Inflammatory macrophage treated with lipopolysaccharide for 4 hours (primary cell): ENCODE measurements at places on chromosomes 4 and X.

DNA sequence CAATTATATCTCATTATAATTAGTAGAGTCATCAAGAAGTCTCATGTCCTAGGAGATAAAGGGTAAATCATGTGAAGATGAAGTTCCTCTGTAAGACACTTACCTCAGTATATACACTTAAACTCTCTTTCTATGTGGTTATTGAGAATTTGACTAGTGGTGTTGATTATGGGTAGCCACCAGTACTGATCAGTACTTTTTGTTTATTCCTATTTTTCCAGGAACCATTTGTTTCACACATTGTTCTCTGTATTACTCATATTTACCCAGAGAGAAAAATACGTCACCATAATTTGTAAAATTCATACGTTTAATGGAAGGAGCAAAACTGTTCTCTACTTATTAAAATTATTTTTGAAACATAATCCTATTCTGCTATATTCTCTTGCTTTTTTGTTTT, 55.8 kb upstream of the PRDM8 start:
- DNase-seq: no peak

DNA sequence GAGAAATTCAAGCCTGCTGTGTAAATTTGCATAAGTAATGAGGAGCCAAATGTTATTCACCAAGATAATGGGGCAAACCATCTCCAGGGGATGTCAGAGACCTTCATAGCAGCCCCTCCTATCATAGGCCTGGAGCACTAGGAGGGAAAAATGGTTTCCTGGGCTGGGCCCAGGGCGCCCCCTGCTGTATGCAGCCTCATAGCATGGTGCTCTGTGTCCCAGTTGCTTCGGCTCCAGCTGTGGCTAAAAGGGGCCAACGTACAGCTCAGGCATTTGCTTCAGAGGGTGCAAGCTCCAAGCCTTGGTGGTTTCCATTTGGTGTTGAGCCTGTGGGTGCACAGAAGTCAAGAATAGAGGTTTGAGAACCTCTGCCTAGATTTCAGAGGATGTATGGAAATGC, 859.3 kb downstream of the RPA4 start:
- no peak for DNase-seq

DNA sequence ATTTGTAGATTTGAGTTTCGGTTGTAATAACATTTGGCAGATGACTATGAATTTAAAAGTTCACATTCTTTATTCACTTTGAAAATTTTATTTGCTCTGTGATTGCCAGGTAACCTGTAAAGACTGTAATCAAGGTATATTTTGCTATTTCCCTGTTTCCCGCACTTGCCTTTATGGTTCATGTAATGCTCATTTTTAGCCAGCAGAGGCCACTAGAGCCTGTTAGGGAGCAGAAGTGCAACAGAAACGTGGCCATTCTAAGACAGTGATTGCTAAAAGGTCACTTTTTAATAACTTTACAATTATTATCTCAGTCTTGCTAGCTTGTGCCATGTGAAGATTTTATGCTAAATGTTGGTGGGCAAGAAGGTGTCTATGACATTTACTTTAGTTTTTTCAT, 12.4 kb downstream of the YIPF6 start:
- peak; percentile 50 for DNase-seq

GRCh38 chr4:38944440-38944839, 76.8 kb downstream of the FAM114A1 start:
- no peak for DNase-seq

GRCh38 chr4:72777436-72777835, 208.4 kb upstream of the ADAMTS3 start:
- no peak for DNase-seq

DNA sequence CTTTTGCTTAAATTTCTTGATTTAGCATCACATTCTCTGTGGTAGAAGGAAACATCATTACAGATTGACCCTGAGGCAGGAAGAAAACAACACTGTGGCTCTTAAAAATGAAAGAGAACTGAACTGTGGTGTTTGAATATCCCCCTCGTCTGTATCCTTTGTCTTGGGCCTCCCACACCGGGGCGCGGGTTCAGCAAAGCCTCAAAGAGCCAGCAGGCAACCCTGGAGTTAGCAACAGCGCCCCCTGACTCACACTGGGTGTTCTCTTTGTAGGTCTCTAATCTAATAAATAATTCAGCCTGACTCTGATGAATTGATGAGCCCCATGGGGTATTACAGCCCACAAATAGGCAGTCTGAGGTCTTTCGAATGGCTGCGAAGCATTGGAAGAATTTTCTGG, 46.1 kb upstream of the CTSO start:
- DNase-seq: no peak

DNA sequence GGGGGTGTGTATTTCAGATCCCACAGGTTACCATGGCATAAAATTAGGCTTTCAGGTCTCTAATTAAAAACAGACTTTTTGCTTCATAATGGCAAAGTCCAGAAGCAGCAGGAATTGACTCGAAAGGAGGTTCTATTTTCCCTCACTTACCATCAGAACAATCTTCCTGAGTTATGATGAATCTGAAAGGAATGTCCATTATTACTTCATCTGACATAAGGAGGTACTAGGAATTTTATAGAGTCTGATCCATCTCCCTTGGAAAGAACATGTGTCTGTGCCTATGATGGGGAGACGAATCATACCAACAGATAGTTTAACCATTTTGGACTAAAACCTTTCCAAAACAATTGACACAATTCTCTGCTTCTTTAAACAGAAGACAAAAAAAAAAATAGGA, 206.3 kb upstream of the FGF13 start:
- DNase-seq: no peak

DNA sequence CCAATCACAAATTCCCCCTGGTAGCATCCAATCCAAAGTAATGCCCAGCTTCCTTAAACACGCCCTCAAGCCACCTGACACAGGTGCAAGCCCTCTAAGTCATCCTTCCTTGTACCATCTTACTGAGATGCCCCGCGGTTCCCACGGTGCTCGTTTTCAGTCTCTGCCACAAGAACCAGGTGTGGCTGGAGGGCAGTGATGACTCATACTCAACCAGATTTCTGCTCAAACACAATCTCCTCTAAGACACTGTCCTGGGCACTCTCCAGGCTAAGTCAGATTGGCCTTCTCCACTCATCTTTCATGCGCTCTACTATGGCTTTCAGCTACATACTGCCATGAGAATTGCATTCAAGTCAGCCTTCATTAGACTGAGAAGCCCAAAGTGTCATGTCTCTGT, 3.5 kb downstream of the SH3KBP1 start:
- no peak for DNase-seq

GRCh38 chr4:175833574-175834311, 21.7 kb upstream of the GPM6A start:
- DNase-seq: no peak

- peak; percentile 83 for DNase-seq
These were observed 39.8 kb downstream of the HAND2 start for GRCh38 chr4:173490256-173490655.

DNA sequence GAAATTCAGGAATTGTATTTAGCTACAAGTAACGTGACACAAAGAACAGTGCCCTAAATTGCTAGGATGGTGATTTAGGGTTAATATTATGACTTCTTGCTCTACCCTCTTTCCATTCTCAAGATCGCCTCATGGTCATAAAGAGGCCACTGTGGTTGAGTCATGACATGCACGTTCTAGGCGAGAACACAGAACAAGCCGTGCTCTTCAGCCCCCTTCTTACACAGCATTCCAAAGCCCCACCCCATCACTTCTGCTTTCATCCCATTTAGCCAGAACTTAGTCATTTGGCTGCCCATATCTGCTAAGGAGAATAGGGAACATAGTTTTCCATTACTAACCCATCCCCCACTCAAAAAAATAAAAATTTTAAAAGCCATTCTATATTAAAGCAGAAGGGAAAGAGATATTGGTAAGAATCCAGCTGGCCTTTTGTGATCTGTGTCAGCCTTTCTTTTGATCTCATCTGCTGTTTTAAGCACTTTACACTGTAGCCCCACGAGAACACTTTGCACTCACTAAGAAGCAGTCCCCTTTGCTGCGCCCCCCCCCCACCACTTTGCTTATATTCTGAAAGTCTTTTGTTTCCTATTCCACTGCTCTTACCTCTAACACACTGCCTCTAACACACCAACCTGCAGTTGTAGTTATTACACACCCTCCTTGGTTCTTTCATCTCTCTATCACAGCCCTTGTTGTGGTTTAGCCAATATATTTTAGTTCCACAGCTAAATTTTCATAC, 28.4 kb downstream of the NPNT start:
- DNase-seq: no peak

GRCh38 chr4:2489841-2490552, 21.1 kb downstream of the RNF4 start:
- peak; percentile 51 for DNase-seq

GRCh38 chr4:122673252-122673651, 52.4 kb upstream of the IL21 start:
- DNase-seq: no peak

GRCh38 chr4:25892796-25893195, 21.2 kb upstream of the SMIM20 start:
- no peak for DNase-seq

DNA sequence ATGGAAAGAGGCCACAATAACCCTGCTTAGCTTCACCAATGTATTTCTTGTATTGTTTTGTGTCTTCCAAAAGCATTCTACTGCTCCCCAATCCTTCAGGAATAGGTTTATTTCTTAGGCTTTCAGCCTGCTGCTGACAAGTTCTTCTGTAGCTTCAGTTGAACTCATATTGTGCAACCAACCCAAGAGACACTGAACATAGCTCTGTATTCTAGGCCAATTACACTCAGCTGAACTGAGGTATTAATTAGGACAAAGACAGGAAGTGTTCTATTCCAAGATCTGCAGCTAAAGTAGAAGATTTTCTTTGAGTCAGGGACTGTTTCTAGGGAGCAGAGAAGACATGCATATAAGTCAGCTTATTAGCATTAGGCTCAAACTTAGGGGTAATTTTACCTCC, 151.8 kb downstream of the LHFPL1 start:
- no peak for DNase-seq

GRCh38 chr4:168487282-168488035, 7.2 kb upstream of the DDX60L start:
- no peak for DNase-seq

GRCh38 chr4:6873792-6874461, 35.7 kb upstream of the TBC1D14 start:
- DNase-seq: peak; percentile 66

- no peak for DNase-seq
These were observed 36.0 kb downstream of the PF4 start for GRCh38 chr4:73945674-73946449.

DNA sequence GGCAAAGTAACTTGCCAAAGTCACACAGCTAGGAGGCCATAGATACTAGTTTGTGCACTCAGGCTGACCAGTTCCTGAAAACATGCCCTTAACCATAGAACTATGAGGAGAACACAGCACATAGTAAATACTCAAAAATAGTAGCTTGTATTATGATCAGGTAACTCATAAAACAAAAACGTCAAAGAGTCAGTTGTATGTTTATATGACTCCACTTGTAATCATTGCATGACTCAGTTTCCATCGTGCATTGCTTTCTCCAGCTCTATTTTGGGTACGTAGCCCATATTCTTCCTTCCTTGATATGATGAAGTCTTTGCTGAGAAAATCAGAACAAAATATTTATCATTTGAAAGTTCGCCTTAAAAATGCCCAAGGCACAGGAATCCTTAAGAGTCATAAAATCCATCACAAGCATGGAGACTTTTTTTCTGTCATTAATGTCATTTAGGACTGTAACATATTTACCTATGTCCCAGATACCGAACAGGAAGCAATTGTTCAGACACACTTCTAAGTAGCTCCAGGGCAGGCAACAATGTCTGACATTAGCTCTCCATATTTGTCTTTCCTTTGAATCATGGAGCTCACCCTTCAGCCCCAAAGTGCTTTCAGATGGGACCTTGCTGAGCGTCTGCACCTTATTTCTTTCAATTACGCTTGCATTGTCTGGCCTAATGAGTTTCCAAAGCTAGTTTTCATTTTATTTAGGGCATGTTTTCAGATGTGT, 11.2 kb upstream of the MID1 start:
- no peak for DNase-seq

DNA sequence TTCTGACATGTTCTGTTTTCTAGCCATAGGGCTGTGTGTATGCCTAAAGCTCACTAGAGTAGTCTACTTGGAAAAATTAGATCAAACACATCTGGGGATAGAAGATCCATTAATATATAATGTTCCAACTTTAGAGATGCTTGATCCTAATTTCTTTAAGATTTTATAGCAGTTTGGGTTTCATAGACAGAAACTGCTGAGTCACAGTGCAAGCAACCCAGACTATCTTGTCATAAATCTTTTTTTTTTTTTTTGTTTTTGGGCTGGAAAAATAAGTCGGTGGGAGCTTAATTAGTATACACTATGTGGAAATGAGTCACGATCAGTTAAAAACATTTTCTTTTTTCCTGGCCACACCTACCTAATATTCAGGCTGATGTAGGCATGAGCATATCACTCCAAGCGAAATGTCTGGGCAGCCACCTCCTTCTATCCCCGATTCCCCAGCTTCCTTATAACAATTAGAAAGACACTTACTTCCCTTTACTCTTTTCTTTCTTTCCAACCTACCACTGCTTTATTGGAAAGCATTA, 58.2 kb upstream of the CASK start:
- DNase-seq: no peak

DNA sequence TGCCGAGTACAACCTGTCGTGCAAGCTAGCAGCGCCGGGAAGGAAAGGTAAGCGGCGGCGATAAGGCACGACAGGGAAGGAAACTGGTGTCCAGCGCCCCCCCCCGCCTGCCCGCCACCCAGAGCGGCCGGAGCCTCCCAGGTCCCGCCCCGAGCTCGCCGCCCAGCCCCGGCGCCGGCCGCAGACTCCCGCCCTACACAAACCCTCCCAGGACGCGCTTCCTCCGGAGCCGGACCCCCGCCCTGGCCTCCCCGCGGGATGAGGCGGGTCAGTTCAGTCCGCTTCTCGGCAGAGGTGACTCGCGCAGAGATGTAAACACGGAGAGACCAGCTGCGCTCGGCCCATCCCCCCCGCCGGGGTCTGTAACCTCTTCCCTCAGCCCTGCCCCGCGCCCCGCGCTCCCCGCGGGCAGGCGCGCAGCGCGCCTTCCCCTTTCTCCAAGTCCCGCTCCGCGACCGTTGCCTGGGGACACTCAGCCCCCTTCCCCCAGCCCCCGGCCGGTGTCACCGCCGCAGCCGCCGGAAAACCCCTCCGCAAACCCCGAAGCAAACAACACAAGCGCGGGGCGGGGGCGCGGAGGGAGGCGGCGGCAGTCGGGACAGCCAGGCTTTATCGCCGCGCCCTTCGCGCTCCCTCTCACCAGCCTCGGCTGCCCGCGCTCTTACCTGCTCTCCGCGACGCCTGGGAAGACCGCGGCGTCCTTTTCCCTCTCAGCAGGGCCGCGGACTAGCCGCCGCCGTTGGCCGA, 543 bp downstream of the ELF2 start:
- DNase-seq: peak; percentile 69

GRCh38 chrX:44431194-44431593, 87.7 kb upstream of the EFHC2 start:
- peak; percentile 1 for DNase-seq

DNA sequence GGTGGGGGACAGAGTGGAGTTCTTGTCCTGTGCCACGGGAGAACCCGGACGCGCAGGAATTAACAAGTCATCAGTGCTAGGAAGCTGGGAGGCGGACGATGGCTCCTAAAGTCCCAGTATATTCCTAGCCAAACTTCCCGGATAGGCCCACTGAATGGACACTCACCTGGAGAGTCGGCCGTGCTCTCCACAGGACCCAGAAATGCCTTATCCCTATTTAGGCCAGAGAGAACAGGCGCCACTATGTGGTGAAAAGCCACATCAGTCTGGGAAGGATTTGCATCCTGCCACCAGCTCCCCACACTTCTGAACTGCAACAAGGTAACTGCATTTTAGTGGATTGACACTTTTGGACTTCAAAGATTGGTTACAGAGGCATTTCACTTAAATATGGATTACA, 1.1 kb downstream of the CFAP299 start:
- DNase-seq: no peak

GRCh38 chrX:2228536-2228935, 272.2 kb downstream of the DHRSX start:
- DNase-seq: no peak
